ENCODE measurements at places on chromosomes 12 and 14.
A peak's percentile ranks its signal among the peaks of the same experiment; 100 is the strongest.

DNA sequence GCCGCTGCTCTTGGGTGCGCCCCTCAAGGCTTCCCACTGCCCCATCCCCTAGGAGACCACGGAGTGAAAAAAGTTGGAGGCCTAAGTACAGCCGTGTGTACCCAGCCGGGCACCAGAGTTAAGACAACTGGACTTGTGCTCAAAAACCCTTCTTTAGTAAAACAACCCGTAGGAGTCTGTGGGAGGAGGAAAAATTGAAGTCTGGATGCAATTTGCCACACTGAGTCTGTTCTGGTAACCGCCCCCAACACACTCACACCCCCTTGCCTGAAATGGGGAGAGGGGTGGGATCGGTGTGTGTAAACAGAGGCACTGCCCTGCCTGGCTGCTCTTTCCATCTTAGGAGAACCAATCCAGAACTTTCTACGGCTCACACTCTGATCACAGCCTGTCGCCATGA lies 41.7 kb downstream of the DPF3 start:
- DNase-seq: no peak

DNA sequence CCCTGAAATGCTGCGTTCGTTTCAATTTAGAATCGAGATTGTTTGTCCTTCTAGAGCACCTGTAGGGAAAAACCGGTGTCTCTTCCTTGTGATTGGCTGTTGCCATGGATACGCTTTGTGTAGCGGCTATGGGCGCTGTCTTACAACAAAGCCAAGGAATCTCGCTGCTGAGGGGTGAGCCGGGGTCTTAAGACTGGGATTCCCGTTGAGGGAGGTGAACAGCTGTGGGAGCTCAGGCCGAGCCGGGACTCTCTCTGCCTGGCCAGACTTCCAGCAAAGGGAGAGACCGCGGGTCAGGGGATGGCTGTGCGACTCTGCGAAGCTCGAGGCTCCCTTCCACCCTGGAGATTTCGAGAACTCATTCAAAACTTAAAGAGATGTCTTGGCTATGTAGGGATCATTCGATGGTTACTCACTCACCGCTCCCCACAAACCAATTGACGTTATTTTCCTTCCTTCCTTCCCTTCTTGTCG lies at the start of the genes LRRIQ1 and TSPAN19:
Gene LRRIQ1, plus strand, starts transcription at position 118 of the 474 bp plus-strand sequence. CDS start 1,826 bp downstream, outside the sequence.
Gene TSPAN19, minus strand, starts transcription at position 44 of the 474 bp plus-strand sequence. CDS start 6,331 bp downstream, outside the sequence.
- no peak for DNase-seq

- no peak for DNase-seq
These were observed 78.9 kb upstream of the RESF1 start for GRCh38 chr12:31880340-31880739.

- peak; percentile 63 for DNase-seq
These were observed 37.0 kb downstream of the RASAL1 start for GRCh38 chr12:113098441-113099028.

DNA sequence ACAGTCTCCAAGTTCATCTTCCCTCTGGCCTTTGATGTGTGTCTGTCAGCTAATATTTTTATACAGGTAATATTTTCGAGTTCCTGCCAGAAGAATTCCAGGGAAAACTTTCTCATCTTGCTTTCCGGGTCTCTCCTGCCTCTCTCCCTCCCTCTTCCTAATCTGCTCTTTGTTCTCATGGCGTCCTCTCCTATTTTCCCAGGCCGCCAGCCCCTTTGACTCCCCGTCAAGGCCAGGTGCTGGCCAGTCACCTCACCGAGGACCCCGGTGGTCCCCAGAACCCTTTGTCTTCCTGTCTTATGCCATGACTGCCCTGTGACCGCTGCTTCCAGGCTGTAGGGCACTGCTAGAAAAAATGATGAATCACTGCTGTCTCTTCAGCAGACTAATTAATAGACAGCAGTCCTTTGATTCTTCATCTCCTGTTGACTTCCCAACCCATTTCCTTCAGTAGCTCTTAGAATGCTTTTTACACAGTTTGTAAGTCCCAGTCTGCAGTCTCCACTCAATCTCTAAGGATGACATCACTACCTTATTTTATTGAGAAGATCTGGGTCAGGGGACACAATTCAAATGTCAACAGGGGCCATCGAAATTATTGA lies 40.7 kb downstream of the PPFIBP1 start:
- no peak for DNase-seq

DNA sequence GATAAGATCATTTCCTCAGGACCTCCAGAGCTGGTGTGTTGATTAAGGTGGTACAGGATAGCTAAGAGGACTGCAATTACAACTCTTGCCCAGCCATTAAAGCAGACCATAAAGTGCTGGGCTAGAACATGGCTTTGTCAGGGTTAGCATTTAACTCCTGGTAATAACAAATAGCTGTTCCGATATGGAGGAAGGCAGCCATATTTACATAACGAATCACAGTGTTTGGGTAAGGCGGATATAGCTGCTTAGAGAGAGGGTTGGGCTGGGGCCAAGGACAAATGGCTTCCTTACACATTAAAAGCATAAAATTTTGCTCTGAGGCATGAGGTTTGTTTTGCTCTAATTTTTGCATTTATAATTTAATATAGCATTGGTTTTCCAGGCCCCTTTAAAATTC lies 297.7 kb upstream of the DDHD1 start:
- peak; percentile 29 for DNase-seq

DNA sequence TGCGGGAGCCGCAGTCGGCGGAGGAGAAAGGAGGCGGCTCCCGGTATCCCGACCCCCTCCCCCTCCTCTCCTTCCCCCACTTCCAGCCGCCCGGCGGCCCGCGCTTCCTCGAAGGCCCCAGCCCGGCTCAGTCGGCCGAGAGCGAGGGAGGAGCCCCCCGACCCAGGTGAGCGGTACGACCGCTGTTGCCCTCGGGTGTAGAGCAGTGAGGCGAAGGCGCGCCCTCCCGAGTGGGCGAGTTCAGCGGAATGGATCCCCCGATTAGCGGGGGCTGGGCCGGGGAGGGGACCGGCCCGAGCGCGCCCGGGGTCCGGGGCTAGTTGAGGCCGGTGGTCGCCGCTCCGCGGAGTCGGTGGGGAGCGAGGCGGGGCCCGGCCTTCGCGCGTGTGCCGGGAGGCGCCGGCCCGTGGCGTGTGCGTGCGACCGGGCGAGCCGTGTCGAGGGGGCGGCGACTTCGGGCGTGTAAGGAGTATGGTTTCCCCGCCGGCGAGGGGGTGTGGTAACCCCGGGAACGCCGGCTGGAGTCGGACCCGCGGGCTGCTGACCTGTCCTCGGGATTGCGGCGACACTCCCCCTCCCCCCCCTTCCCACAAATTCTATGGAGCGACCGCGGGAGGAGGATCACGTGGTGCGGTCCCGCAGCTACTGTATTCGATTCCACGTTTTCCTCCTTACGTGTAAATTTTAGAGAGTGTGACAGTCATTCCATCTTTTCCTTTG lies 501 bp downstream of the RIMKLB start:
- no peak for DNase-seq

- DNase-seq: no peak
These were observed 58.6 kb downstream of the SLC38A1 start for GRCh38 chr12:46209914-46210872.

- DNase-seq: no peak
These were observed 640 bp downstream of the ARMH4 start for GRCh38 chr14:58151133-58152013.

DNA sequence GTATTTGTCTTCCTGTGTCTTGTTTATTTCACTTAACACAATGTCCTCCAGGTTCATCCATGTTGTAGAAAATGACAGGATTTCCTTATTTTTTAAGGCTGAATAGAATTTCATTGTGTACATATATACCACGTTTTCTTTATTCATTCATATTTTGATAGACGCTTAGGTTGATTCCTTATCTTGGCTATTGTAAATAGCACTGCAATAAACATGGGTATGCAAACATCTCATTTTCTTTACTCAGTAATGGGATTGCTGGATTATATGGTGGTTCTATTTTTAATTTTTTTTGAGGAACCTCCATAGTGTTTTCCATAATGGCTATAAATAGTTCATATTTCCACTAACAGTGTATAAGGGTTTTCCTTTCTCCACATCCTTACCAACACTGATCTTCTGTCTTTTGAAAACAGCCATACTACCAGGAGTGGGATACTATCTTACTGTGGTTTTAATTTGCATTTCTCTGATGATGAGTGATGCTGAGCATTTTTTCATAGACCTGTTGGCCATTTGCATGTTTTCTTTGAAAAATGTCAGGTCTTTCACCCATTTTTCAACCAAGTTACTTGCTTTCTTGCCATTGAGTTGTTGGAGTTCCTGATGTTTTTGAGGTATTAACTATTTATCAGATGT lies 32.8 kb downstream of the DUSP16 start:
- no peak for DNase-seq

GRCh38 chr14:30710876-30711275 lies 88.8 kb downstream of the SCFD1 start:
- peak; percentile 35 for DNase-seq

DNA sequence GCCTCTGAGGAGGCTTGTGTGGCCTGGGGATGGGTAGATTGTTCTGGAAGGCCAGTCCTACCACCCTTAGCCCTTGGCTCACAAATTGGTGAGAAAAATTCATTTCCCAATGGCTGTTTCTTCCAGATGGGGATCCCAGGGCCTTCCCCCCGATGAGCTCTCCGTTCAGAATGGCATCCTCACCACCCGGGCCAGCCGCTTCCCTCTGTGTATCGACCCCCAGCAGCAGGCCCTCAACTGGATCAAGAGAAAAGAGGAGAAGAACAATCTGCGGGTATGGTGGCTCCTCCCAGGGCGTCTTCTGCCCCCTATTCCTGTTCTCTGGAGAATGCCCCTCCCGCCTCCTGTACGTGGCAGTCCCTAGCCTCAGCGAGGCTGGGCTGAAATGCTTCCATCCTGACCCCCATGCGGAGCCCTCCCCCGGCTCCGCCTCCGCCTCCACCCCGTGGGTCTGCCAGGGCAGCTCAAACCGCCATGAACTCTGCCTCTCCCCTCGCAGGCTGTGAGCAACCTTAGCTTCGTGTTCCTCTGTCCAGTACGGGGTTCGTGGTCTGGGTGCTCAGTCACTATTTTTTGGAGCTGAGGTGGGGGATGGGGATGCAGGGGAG lies 57.8 kb downstream of the CCDC92 start:
- no peak for DNase-seq

DNA sequence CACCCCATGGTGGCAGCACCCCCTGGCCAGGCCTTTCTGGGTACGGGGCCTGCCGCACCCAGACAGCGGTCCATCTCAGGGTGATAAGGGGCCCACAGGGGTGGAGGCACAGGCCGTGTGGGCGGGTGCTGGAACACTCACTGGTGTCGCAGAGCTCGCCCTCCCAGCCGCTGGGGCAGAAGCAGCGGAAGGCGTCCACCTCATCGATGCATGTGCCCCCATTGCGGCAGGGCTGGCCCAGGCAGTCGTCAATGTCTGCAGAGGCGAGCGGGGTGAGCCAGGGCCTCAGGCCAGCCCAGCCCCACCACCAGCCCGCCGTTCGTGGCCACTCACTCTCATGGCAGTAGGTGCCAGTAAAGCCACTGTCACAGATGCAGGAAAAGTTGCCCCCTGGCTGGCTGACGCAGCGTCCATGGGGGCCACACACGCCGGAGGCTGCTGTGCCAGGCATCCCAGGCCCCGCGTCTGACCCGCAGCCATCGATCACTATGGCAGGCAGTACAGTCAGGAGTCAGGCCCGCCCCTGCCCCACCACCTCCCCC lies 19.9 kb downstream of the JAG2 start:
- DNase-seq: no peak

GRCh38 chr14:95255013-95255412 lies 64.7 kb downstream of the CLMN start:
- DNase-seq: no peak

DNA sequence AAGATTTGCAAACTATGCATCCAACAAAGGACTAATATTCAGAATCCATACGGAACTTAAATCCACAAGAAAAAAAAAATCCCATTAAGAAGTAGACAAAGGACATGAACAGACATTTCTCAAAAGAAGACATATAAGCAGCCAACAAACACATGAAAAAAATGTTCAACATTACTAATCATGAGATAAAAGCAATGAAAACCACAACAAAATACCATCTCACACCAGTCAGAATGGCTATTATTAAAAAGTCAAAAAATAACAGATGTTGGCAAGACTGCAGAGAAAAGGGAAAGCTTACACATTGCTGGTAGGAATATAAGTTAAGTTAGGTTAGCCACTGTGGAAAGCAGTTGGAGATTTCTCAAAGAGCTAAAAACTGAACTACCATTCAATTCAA lies 16.2 kb downstream of the CDK17 start:
- DNase-seq: no peak

GRCh38 chr14:103521438-103521950 lies 1.1 kb downstream of the CKB start:
- no peak for DNase-seq

GRCh38 chr12:46370380-46370734 lies 2.2 kb downstream of the SLC38A2 start:
- DNase-seq: no peak

DNA sequence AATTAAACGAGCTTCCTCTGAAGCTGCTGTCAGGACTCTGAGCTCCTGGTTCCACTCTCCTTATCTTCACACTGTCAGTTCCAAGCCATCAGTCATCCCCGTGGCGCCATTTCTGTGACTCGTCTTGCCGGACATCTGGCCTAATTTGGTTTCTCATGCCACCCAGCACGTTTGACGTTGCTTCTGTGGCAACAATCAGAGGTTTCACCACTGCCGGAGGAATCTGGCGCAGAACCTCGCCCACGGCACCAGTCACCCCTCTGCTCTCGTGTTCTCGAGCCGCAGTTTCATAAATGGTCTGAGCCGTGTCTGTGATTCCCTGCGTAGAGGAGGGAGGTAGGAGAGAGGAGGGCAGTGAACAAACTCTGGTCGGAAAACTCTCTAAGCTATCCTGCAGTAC lies 29.7 kb downstream of the BDKRB1 start:
- DNase-seq: peak; percentile 52

DNA sequence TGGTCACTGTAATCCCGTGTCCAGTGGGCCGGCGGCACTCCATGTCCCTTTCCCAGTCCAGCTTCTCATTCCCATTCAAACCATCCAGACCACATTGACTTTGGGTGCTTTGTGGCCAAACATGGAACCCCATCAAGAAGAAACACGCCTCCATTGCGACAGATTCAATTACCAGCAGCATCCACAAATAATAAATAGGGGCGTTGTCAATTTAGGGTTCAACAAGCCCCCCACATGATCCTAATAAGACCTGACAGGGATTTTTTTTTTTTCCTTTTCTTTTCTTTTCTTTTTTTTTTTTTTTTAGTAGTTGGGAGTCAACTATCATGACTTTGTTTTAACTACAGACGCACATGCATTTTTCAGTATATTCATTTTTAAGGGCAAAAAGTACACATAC lies 149.4 kb downstream of the DICER1 start:
- DNase-seq: no peak

DNA sequence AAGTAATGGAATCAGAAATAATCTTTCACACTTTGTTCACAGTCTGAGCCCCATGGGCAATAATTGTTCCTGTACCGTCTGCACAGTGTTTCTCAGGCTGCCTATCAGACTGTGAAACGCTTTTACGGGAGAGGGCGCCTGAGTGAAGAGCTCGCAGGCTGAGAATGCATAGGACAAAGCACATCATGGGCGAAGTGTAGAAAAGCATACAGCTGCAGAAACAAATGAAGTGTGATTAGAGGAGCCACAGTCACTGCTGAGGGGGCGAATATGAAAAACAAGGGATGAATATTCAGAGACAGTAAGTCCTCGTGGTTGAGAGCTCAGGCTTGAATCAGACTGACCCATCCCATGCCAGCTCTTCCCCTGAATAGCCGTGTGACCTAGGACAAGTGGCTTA lies 438.4 kb upstream of the DCN start:
- no peak for DNase-seq

GRCh38 chr12:53782093-53782703 lies 30.4 kb upstream of the CISTR start:
- no peak for DNase-seq
